ENCODE measurements at places on chromosomes 13 and 19. TPM values are rescaled to one million over a fixed set of nuclear protein-coding genes. Genes with fewer than 3 reads are reported as not detected.

The ZGLP1 gene
- 1.9 TPM for total RNA-seq

The GRK1 gene
- not detected for total RNA-seq

The GPR183 gene
- 20.0 TPM for total RNA-seq

The RUBCNL gene
- total RNA-seq = 2.3 TPM

The ZNF799 gene
- total RNA-seq = 2.8 TPM

The LILRB3 gene
- total RNA-seq = 12.6 TPM

The GRIN3B gene
- total RNA-seq = 0.15 TPM

The WDR88 gene
- total RNA-seq = not detected

The CFD gene
- 2.9 TPM for total RNA-seq

The PGLYRP1 gene
- total RNA-seq = not detected

DNA sequence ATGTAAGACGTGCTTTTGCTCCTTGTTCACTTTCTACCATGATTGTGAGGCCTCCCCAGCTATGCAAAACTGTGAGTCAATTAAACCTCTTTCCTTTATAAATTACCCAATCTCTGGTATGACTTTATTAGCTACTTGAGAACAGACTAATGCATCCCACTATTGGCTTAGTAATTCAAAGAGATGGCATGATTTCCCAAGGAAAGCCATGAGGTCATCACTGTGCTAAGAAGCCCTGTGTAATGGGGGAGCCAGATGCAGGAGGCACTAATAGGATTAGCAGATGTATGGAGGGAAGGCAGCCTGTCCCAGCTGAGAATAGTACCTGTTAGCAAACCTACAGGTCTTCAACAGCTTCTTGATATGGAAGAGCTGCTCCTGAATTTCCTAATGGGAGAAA lies 38.1 kb downstream of the RUBCNL start:
- no peak for DNase-seq

- DNase-seq = no peak
These were observed 9.5 kb downstream of the TSC22D1 start for GRCh38 chr13:44566601-44567000.

DNA sequence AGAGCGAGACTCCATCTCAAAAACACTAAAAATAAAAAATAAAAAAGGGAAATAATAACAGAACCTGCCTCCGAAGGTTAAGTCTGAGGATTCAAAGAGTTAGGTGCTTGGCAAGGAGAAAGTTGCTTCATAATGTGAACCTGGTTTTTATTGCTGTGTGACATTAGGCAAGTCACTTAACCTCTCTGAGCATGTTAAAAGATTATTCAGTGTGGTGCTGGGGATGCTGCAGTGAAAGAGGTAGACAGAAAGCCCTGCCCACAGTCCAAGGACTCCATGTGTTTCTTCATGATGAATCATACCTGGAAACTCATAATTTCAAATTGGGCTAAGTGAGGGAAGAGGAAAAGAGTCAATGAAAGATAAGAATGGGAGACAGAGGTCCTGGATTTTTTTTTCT lies 2.4 kb downstream of the IL27RA start:
- no peak for DNase-seq

- DNase-seq = no peak
These were observed 28.1 kb downstream of the BRD4 start for GRCh38 chr19:15304140-15304705.

DNA sequence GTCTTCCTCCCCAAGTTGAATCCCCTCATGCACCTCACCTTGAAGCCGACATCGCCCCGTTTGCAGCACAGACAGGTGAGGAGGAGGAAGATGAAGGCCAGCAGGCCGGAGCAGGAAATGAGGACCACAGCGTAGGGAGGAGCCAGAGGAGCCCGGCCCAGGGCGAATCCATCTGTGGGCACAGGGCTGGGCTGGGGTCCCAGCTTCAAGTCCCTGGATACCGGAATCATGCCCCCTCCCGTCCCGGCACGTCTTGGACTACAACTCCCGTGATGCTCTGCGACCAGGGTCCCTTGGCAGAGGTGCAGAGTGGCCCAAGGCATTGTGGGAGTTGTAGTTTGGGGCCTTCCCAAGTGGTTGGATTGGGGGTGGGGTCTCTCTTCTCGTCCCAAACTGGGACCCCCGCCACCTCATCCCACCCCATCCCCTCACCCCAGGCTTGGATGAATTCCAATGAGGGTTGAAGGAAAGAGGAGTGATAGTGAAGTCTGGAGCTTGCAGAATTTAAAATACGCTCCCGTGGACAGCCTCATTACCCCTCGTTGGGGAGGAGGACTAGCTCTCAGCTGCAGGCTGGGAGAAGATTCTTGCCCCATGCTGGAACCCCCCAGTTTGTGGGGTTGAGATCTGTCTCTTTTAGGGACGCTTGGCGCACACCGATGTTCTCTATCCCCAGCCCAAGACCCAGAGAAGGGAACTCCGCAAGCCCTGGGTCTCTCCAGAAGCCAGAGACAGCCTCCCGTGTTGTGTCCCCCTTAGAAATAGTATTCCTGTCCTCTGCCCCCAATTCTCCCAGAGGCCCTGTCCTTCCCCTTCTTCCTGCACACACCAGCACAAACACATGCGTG lies 990 bp downstream of the LMTK3 start:
- DNase-seq = peak; percentile 67

- DNase-seq = no peak
These were observed 1533.3 kb downstream of the SLITRK5 start for GRCh38 chr13:89204435-89204834.

DNA sequence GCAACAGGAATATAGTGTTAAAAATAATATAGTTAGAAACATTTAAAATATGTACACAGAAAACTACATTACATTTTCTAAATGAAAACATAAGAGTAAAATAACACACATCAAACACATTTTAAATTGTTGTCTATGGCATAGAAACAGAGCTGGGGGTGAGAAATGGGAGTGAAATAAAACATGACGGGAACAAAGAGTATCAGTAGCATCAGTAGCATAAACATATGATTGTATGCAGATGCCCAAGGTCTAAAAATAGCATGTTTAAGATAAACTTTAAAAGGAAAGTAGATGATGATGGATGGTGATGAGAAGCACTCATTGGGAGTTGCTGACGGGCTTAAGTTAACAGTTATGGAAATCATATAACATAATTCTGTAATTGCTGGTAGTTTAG lies 1221.7 kb upstream of the SPRY2 start:
- no peak for DNase-seq

- no peak for DNase-seq
These were observed 1.2 kb upstream of the STXBP2 start for GRCh38 chr19:7635670-7636069.

- no peak for DNase-seq
These were observed 22.0 kb downstream of the SBNO2 start for GRCh38 chr19:1151917-1152587.

- DNase-seq = peak; percentile 99
These were observed 11.0 kb downstream of the MOB3A start for GRCh38 chr19:2084993-2085720.

DNA sequence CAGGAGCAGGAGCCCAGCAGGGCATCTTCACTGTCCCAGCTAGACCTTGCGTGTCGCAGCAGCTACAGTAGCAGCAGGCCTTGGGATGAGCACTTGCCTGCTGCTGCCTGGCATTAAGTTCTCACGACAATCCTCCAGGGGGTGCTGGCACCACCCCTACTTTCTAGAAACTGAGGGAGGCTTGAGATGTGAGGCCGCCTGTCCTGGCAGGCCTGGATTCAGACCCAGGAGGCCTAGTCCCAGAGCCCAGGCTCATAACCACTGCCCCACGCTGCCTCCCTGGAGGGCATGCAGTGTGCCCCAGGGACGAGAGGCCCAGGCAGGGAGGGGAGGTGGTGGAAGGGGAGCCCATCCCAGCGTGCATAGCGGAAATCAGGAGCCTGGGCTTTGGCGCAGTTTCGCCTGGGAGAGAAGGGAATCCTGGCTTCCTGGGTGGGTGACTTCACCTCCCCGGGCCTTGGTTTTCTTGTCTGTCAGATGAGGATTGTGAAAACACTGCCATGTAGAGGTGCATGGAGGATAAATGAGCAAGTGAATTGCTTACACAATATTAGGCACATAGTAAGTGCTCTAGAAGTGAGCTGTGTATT lies 26.1 kb downstream of the PPP5C start:
- DNase-seq = no peak

- no peak for DNase-seq
These were observed 32.7 kb upstream of the DCLK1 start for GRCh38 chr13:36163809-36164308.

GRCh38 chr19:4606181-4606580 lies 33.1 kb upstream of the TNFAIP8L1 start:
- DNase-seq = no peak

DNA sequence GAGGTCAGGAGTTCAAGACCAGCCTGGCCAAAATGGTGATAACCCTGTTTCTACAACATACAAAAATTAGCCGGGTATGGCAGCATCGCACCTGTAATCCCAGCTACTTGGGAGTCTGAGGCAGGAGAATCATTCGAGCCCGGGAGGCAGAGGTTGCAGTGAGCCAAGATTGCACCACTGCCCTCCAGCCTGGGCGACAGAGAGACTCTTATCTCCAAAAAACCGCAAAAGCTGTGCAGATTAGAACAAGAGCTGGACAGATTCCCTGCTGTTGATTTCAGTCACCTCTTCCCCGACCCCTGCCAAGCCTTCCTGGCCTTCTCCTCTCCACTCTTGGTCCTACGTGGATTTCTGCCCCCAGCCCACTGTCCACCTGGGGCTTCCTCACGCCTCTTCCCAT lies 8.3 kb downstream of the CAMSAP3 start:
- no peak for DNase-seq

DNA sequence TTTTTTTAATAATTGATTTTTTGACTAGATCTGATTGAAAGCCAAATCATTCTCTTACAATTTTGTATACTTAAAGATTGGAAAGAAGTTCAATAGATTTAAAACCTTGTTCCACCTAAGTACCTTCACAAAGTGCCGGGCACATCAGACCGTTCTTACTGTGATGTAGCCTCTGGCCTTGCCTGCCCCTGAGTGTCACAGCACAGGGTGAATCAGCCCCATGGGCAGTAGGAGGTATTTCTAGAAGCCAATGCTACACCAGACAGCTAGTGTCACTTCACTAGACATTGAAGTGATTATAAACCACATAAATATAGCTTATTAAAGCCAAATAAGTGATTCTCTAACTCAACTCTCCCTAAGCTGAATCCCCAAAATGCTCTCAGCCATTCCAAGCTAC lies 131.3 kb downstream of the LACC1 start:
- DNase-seq = no peak

DNA sequence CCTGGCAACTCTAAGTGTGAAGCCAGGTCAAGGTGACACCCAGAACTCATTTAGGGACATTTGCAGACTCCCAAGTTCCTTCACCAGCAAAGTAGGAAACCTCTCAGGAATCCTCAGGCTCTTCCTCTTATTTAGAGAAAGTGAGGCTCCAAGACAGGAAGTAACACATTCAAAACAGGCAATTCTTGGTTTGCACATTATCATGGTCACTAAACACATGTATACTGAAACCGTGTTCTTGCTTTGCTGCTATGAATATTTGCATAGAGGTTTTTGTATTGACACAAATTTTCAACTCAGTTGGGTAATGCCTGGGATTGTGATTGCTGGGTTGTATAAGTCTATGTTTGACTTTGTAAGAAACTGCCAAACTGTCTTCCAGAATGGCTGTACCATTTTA lies 13.2 kb upstream of the URI1 start:
- DNase-seq = no peak

GRCh38 chr19:49546825-49547565 lies 19.2 kb downstream of the RCN3 start:
- DNase-seq = peak; percentile 42

- no peak for DNase-seq
These were observed 2.4 kb upstream of the CATSPERG start for GRCh38 chr19:38333245-38333644.

Data from natural killer cell (primary cell).